ENCODE measurements at places on chromosomes 6 and 20.

DNA sequence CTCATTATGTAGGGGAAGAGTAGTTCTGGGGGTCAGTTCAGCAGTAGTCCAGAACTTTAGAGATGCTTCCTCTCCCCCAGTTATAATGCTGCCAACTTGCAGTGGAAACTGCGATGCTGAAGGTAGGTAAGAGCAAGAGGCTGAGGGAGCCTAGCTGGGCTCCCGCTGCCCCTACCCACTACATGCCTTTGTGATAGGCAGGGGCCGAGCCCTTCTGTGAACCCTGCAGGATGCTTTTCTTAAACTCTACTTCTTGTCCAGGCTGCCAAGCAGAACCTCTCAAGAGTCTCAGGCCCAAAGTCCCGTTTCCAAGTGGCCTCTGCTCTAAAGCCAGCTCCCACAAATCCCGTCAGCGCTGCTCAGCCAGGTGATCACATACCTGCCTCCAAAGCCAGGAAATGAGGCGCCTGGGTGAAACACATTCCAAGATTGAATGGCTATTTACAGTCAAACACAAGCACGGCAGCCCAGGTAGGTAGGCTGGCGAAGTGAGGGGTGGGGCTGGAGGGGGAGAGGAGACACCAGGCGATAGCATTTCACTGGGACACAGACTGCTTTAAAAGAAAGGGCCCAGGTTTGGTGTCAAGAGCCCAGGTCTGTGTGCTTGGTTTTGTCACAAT is 150.7 kb downstream of the CD24 start:
- no peak for DNase-seq

GRCh38 chr6:63936399-63936798 is 300.8 kb downstream of the PHF3 start:
- DNase-seq = no peak

GRCh38 chr20:52684905-52685304 is 287.3 kb upstream of the TSHZ2 start:
- peak; percentile 35 for DNase-seq

DNA sequence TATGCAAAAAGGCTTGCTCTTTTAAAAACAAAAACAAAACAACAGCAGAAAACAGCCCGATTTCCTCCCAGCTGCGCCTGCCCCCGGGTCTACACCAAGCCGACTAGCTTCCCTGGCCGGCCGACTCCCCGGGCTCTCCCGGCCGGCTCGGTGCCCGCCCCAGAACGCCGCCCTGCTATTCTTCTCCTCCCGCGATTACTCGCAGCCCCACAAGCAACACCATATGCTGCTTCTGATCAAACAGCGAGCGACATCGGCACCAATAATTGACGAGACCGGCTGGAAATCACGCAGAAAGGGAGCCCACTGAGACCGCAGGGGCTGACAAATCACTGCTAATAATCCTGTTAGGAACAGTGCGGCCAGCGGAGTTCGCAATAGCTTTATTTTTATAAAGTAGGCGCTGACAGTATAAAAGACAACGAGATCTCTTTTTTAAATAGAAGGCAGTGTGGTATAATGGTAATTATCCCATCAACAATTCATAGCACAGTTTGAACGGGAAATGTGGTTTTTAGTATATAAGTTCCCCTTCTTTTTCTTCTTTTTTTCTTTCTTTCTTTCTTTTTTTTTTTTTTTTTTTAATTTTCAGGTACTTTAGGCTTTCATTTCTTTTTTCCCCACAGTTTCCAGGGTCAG is 3.3 kb downstream of the SIM1 start:
- peak; percentile 87 for DNase-seq

- peak; percentile 60 for DNase-seq
Observed at GRCh38 chr6:152380351-152380767, 256.8 kb downstream of the SYNE1 start.

DNA sequence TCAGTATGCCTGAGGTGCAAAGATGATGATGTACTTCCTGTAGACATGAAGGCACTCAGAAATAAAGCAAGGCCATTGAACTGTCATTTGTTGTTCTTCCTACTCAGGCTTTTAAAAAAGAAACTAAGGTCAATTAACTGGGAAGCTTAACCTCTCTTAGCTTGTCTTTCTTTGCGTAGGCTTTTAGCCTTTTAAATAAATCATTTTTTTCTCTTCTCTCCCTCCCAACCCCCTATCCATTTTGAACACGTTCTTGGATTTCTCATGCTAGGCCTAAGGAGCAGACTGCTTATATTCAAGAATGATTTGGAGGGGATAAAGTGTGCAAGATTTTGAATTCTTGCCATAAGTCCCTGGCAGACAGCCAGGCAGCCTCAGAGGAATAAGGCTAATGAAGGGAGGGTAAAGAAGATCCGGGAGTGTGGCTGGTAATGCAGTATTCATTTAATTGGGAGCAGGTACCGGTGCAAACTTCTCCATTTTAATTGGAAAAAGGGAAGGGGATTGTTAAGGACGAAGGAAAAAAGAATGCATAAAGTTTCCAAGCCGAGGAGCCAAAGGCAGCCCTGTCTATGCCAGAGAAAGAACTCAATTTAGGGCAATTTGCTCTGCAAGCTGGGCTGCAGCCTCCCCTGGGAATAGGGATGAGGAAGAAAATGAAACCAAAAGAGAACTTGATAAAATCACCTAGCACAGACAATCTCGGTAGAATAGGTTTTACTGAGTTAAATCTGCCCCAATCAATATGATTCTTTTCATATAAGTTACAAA is 343.8 kb upstream of the MMS22L start:
- peak; percentile 23 for DNase-seq

- DNase-seq = no peak
Observed at GRCh38 chr6:121210943-121211342, 123.3 kb downstream of the TBC1D32 start.

GRCh38 chr6:155327326-155328073 is 13.2 kb upstream of the TFB1M start:
- DNase-seq = peak; percentile 48

GRCh38 chr6:14354919-14355572 is 237.5 kb downstream of the CD83 start:
- peak; percentile 57 for DNase-seq

DNA sequence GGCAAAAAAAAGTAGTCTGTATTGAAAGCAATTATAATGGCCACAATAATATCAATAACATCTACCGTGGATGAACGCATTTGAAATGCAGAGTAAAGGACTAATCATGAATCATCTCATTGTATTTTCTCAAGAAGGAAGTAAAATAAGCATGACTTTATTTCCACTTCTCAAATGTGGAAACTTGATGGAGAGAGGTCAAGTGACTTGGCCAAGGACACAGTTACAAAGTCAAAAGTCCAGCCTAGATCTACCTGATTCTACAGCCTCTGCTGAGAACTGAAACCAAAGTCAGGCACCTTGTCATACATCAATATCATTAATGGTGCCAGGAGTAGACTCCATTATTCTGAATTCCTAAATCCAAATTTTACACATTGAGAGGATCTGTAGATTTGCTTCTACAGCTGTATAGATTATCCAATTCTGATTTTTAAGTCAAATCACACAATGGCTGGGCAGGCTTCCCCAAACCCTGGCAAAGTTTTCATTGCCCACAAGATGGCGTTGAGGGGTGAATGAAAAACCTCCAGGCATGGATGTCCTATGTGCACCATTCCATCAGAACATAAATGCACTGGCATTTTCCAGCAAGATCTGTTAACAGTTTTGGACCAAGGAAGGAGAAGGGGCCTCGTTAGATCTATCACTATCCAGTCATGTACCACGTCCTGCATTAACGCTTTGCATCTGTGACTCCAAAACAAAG is 423.1 kb downstream of the MAFB start:
- peak; percentile 57 for DNase-seq

DNA sequence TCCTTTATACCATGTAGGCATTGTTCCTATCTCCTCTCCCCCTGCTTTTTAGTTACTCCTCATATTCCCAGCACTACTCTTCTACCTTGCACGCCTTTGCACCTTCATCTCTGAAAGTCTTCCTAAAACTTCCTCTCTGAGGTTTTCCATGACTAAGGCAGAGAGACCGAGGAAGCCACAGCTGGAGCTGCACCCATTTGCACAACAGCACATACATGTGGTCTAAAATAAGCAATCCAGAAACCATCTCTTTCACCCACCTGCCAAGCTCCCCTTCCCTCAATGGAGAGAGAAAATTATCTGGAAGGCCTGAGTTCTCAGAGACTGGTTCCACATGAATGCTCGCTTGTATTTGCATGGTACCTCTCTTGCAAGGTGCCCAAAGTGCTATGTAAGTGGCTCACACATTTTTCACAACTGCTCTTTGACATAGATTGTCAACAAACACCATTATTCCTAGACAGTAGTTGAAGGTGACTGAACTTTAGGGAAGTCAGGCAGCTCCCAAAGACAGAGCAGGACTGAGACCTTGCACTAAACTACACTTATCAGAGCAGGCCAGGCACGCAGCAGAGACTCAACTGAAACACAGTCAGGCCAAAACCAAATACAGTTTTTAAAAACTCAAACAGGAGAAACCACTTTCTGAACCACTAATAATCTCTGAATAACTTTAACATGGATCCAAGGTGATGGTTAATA is 313.2 kb downstream of the TFAP2A start:
- DNase-seq = no peak

GRCh38 chr6:80988286-80988685 is 764.2 kb downstream of the TENT5A start:
- DNase-seq = no peak

DNA sequence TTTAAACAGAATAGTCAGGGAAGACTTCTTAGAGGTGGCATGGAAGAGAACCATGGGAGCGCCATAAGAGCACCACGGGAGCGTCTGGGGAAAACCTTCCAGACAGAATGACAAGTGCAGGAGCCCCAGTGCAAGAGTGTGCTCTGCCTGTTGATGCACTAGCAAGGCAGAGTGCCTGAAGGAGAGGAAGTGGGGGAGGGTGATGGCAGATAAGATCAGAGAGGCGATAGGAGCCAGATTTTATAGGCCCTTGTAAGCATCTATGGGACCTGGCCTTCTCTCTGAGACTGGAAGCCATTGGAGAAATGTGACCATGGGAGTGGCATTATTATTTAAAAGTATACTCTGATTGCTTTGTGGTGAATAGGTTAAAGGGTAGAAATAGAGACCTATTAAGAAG is 13.1 kb downstream of the FUCA2 start:
- DNase-seq = no peak

GRCh38 chr6:159727717-159728445 is 575 bp downstream of the WTAP start:
- peak; percentile 68 for DNase-seq

DNA sequence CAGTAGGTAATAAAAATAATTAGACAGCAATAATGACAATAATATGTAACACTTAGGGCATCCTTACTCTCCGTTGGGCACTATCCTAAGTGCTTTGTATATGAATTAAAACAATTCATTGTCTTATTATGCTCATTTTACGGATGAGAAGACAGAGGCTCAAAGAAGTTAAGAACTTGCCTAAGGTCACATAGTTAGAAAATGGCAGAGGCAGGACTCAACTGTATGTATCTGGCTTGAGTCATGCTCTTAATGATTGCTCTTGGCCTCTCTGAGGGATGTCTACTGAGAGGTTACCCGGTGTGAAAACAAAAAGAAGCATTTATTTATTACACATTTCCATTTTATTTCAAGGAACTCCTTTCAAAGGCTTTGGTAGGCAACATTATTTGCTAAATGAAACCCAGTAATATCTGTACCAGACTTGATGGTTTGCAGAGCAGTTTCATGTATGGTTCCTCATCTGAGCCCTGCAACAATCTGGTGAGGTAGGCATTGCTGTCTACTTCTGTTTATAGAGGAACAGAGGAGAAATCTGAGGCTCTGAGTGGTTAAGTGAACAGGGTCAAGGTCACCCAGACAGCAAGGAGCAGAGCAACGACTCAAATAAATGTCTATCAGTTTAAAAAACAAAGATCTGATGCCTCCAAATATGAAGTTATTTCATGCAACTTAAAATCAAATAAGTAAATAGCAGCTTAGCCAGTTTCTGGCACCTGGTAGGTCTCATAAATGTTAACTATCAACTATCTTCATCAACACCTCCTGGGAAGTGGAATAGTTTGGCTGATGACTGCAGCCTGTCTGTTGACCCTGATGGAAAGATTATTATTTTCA is 4.2 kb upstream of the PARD6B start:
- DNase-seq = no peak

DNA sequence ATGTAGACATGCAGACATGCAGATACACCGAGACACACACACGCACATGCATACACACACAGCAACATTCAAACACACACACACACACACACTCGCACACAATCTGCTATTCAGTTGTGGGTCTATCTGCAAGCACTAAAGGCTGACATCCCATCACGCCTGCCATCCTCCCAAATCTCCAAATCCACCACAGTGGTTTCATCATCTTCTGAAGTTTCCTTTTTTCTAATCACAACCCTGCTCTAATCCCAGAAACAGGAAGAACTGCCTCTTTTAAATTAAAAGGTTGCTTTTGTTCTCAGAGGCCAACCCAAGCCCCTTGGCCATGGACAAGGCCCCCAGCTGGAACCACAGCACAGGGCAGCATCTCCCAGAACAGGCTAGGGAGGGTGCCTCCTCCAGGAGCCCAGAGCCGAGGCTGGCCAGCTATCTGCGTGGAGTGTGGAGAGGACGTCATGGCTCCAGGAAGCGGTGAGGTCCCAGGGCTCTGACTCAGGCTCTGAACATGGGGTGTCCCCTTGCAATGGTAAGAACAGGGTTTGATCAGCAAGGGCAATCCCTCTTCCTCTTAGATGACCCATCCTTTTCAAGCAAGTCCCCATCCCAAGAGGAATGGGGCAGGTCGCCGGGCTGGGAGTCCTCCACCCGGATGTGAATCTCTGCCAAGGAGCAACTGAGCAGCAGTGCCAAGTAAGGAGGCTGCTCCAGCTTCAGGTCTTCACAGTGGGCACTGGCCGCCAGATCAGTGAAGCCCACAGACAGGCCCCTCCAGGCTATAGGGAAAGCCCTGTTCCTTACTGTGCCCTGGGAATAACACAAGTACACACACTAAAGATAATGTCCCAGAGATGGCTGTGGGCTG is 14.7 kb downstream of the FOXF2 start:
- no peak for DNase-seq

DNA sequence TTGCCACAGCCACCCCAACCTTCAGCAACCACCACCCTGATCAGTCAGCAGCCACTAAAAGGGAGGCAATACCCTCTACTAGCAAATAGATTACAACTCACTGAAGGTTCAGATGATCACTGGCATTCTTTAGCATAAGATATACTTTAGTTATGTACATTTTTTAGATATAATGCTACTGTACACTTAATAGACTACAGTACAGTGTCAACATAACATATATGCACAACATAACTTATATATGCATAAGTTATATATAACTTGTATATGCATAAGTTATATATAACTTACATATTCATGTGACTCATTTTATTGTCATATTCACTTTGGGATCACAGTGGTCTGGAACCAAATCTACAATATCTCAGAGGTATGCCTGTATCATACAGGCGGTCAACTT is 61.7 kb downstream of the GMDS start:
- no peak for DNase-seq

- no peak for DNase-seq
Observed at GRCh38 chr6:137761072-137761471, 106.0 kb upstream of the TNFAIP3 start.

Data from GM03348 (cell line).